CD4-positive, alpha-beta T cell treated with Interferon alpha-2 for 1 hour (primary cell): ENCODE measurements at places on chromosomes 12 and 14.

GRCh38 chr14:34060651-34060999, 109.8 kb upstream of the EGLN3 start:
- no peak for DNase-seq

- peak; percentile 36 for DNase-seq
These were observed 2.1 kb downstream of the PRPH start for GRCh38 chr12:49296836-49297694.

GRCh38 chr12:13099844-13100604, 3.4 kb downstream of the GSG1 start:
- DNase-seq: no peak

DNA sequence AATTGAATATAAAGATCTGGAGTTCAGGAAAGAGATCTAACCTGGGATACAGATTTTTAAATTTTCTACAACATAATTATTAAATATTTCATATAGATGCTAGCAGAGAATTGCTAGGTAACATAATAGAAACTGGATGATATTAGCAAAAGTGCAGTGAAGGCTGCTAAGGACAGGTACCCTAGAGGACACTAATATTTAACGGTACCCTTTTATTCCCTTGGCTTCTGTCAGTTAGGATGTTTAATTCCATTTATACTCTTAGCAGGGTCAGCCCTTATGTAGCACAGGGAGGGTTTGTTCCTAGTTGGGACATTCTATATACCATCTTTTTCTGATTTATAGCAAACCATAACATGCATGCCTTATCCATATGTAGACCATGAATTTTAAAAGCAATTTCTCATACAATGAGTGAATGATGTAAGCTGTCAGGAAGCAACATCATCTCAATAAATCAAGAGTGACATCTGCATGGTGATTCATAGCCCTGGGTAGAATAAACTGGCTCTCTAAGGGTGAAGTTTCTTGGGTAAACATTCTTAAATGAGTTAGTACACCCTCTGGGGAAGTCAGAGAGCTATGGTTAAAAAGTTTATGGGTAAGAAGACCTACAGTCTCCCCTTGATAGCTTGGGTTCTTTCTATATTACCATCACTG, 404.4 kb upstream of the MGAT4C start:
- no peak for DNase-seq
